ENCODE measurements at places on chromosomes 4 and X. TPM values are rescaled to one million over a fixed set of nuclear protein-coding genes. Genes with fewer than 3 reads are reported as not detected.

GRCh38 chrX:148534291-148534690 lies 33.9 kb downstream of the AFF2 start:
- no peak for DNase-seq

The ATP7A gene
- polyA plus RNA-seq = 18.0 TPM

The DRP2 gene
- polyA plus RNA-seq = 1.7 TPM

The SRPX gene
- 11.7 TPM for polyA plus RNA-seq

DNA sequence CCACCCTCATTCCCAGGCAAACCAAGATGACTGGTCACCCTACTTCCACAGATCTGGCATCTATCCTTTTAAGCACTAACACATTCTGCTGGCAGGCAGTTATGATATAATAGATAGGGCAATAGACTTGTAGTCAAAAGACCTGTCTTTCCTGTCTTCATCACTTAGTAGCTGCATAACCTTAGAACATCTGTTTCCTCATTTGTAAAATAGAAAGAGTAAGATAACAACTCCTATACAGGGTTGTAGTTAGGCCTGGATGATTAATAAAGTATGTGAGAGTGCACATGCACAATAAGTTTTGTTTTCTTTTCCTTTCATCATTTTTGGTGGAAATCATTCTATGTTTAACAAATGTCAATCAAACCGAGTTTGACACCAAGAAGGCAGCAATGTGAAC lies 72.1 kb downstream of the GPR82 start:
- no peak for DNase-seq

DNA sequence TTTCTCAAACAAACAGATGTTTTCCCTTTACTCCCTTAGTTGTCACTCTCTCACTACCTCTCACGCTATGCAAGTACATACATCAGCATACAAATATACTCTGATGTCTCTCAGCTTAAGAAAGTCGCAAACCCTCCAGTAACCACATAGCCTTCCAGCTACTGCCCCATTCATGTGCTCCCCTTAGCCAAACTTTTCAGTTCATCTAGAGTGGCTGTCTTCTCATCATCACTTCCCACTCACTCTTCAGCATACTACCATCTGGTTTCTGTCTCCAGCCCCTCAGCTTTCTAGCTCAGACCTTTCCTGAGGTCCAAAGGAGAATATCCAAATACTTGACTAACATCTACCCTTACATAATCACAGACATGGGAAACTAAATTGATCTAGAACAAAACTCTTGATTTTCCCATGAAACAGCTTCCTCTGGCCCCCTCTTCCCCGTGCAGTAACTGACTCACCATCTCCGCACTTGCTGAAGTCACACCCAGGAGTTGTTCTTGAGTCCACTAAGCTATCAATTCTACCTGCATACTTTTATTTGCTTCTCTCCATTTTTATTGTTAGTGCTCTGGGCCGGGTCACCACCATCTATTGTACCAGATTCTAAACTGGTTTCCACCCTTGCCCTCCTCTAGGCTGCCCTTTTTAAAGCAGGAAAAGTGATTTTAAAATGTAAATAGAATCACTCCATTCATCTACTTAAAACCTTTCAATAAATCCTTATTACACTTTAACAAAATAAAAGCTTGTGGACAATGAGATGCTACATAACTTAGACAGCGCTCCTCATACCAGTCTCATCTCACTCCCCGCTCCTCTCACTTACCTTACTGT lies 57.2 kb downstream of the CASP6 start:
- no peak for DNase-seq

DNA sequence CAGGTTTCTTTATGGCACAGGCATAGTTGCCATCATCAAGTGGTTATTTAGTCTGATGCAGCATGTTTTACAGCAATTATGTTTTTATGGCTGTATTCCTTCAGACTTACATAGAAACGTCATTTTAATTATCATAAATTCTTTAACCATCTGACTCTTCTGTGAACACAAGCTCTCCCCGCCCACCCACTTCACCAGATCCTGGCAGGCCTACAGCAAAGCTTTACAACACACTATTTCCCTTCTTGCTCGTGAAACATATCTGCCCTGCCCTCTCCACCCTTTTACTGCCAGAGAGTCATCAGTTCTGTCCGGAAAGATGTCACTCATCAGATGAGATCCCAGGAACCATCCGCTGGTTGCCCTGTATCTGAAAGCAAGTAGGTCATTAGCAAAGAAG lies 120.5 kb downstream of the HS6ST2 start:
- no peak for DNase-seq

DNA sequence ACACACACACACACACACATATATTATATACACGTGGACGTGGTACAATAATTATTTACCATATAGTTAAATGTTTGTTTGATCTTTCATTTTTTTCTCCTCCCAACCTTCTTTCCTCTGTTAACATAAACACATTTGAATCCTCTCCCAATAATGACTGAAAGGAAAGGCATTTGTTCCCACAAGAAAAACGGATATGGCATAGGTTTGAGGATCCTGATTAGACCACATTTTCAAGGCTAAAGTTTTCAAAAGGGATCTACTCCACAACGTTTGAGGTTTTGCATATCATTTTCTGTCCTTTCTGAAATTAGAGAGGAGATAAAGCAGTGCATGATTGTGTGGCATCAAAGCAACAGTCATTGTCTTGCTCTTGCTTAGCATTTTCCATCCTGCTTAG lies 1883.4 kb downstream of the STIM2 start:
- DNase-seq = no peak

- DNase-seq = no peak
Observed at GRCh38 chrX:32644476-32645245, 566.7 kb downstream of the DMD start.

DNA sequence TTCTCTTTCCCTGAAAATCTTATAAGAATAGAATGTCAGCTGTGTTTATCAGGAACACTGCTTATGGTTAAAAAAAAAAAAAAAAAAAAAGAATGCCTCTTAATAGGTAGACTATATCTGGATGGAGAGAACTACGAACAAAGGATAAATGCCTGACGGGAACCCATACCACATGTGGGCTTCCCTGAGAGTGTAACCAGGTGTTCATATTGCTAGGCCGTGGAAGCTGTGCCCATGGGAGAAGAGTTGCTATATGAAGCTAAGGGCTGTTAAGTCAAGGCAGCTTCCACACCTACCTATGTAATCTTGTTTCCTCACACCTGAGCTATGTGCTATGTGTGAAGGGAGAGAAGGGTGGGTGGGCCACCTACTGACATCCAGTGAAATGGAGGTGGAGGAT lies 27.3 kb downstream of the TMEM184C start:
- DNase-seq = no peak

GRCh38 chr4:88177983-88178625 lies 19.7 kb upstream of the ABCG2 start:
- DNase-seq = no peak

DNA sequence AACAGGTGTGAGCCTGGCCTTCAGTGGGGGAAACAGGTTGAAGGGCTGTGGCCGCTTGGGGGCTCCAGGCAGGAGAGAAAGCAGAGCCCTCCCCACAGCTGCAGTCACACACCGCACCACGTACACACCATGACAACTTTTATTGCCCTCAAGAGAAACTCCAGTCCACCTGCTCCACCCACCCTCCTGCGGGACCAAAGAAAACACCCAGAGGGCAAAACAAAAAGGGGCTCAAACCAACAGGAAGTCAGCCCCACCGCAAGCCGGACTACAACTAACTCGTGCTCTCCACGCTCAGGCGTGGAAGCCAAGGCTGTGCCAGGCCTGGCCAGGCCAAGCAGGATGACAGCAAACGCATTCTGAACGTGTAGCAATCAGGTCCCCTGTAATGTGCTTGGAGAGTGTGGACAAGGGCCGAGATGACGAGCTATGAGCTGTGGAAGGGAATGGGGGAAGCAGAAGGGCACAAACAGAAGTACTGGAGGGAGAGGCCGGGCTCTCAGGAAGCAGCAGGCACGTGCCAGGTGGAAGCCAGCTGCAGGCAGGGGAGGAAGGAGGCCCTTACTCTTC lies 12.7 kb downstream of the SLC6A8 start:
- no peak for DNase-seq

GRCh38 chr4:47084795-47085194 lies 53.4 kb downstream of the GABRB1 start:
- DNase-seq = no peak

The F11 gene
- 4.3 TPM for polyA plus RNA-seq

The GABRG1 gene
- polyA plus RNA-seq = 0.42 TPM

DNA sequence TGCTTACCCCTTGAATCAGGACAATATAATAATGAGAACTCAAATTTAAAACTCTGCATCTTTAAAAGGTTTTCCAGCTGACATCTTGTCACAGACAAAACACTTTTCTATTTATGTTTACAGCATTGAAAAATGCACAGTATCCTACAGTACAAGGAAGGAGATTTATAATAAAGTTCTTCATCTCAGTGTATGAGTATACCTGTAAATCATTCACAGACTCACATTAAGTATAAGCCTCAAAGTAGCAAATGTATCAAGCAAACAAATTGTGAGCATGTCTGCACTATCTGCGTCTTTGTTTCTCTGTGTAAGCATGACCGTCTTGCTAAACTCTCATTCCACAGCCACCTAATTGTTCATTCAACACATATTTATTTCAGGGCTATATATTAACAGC lies 52.8 kb downstream of the PPP1R2C start:
- no peak for DNase-seq

DNA sequence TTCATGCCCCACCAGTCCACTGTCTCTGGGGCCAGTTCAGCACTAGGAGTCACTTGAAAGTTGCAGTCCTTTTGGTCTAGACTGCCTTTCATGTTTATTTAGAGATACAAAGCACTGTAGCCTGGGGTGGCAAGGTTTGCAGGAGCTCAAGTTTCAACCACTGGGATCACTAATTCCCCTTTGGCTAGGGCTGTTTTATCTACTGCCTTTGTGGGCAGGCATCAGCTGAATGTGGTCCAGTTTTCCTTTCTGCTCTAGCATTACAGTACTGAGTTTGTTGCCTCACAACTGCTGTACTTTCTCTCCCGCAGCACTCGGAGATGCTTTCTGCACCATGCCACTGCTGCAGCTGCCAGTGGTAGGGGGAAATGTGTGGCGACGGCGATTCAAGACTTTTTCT lies 222.3 kb upstream of the HDX start:
- DNase-seq = no peak

GRCh38 chr4:159445692-159446091 lies 342.8 kb downstream of the RAPGEF2 start:
- DNase-seq = no peak

The CORIN gene
- polyA plus RNA-seq = 13.1 TPM

DNA sequence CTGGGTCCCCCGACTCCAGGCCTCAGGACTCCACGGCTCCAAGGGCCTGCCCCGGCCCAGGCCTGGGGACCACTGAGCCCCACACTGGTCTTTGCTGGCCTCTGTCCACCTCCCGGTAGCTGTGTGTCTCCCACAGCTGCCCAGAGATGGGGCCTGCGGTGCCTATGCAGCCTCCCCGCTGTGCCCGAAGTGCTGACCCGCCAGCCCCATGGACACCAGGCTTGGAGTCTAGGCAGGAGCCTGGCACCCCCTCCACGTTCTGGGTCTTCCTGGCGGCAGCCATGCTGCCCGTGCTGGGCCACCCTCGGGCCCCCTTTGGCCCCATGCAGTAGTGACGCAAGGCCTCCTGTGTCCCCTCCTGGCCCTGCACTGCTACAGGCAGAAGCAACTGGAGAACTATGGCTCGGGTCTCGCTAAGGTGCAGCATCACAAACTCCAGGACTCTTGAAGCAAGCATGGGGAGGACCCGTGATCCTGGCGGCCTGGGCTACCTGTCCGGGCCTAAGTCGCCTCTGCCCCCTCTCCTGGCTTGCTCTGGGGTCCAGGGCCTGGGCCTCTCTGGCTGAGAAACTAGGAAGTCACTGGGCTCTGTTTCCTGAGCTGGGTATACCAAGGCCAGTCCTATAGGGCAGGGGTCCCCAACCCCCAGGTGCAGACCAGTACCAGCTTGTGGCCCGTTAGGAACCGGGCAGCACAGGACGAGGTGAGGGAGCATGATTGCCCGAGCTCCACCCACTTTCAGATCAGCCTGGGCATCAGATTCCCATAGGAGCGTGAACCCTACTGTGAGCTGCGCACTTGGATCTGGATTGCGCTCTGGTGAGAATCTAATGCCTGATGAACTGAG lies 917 bp downstream of the MYL5 start:
- DNase-seq = no peak

The IBSP gene
- polyA plus RNA-seq = not detected

The PPP4R3C gene
- polyA plus RNA-seq = not detected

The CT45A10 gene
- polyA plus RNA-seq = not detected

The GC gene
- polyA plus RNA-seq = 0.40 TPM

The EFNB1 gene
- 98.2 TPM for polyA plus RNA-seq

- DNase-seq = no peak
Observed at GRCh38 chrX:40617566-40617965, 5.7 kb upstream of the MPC1L start.

GRCh38 chr4:170307182-170307581 lies 217.4 kb upstream of the AADAT start:
- DNase-seq = no peak

The EPHA5 gene
- 0.23 TPM for polyA plus RNA-seq

The SYTL5 gene
- 3.9 TPM for polyA plus RNA-seq

The SPANXN3 gene
- not detected for polyA plus RNA-seq

DNA sequence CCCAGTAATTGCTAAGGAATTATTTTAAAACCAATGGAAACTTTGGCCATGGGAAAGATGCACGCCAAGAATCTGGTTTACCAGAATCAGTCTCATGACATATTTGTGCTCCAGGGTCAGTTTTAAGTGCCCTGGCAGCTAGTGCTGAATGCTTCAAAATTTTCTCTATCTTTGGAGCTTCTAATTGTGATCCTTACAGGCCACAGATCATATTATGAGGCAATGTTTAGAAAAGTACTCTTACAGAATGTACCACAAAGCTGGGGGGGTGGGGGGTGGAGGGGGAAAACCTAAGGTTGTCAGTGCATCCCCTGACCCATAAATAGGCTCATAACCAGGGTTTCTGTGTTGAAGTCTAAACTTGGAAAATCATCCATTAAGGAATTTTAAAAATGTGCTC lies 514.5 kb downstream of the INPP4B start:
- DNase-seq = no peak

GRCh38 chr4:108693819-108694218 lies 43.4 kb downstream of the OSTC start:
- no peak for DNase-seq

The CXorf51B gene
- not detected for polyA plus RNA-seq

GRCh38 chrX:110435196-110435595 lies 76.5 kb downstream of the RTL9 start:
- no peak for DNase-seq

DNA sequence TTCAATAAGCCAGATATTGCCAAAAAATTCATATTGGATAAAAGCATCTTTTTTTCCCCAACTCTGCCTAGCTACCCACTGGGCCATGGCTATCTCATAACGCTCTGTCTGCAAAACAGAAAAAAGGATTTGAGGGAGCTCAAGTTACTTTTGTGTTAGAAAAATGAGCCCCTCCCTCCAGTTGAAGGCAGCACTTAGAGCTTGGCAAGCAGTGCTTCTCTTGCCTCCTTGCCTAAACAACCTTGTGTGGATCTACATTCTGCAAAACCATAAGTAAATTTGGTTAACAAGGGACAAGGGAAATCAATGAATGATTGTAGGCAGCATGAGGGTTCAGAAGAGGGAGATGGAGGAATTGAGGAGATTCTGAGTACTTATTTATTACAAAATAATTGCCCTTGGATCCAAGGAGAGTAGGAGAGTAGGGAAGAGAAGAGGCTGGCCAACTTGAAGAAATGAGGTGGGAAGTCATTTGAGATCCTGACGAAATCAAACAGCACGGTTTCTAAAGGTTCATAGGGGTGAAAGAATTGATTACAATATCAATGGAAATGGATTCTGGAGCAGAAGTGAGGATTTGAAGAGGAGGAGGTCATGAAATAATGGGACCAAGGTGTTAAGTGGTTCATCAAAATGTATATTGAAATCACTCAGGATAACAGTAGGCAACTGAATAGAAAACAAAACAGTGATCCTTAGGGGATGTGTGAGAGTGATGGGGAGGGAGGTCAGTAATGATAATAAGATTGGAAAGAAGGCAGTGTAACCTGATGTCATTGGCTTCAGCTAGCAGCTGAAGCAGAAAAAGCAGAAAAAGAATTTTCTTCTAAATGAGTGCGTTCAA lies 434.8 kb upstream of the IGFBP7 start:
- no peak for DNase-seq
